Stromal cell of bone marrow (primary cell): ENCODE measurements at places on chromosomes 7 and 10.

GRCh38 chr7:13894377-13894776, 95.1 kb downstream of the ETV1 start:
- no peak for DNase-seq

DNA sequence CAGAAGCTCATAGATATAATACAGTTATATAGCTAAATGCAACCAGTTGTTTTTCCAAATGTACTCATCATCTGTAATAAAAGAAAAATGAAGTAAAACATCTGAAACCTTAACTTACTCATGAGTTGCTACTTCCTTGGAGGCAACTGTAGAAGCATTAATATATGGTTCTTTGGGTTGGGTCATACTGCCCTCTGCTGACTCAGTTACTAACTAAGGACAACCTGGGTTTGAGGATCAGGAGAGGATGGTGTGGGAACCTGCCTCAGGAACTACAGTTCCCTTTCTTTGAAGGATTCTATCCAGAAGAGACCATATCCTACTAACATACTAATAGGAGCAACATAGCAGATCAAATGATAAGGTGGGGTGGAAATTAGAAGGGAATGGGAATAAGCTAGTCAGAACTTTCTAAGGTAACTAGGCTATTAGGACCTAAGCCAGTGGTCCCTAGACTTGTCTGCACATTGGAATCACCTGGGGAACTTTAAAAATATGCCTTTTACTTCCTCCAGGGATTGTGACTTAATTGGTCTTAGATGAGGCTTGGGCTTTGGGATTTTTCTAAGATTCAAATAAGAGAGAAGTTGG, 20.7 kb downstream of the COX15 start:
- DNase-seq, result peak; percentile 59

- DNase-seq, result no peak
Measured at GRCh38 chr7:110650328-110650727, 440.6 kb upstream of the LRRN3 start.

- DNase-seq, result peak; percentile 67
Measured at GRCh38 chr10:22816298-22816653, 101.9 kb upstream of the PIP4K2A start.

- peak; percentile 49 for DNase-seq
Measured at GRCh38 chr7:36045326-36045725, 107.7 kb upstream of the EEPD1 start.

GRCh38 chr10:60798870-60799269, 20.6 kb downstream of the CDK1 start:
- DNase-seq, result no peak

GRCh38 chr7:152664636-152665035, 11.3 kb downstream of the XRCC2 start:
- DNase-seq, result no peak

- DNase-seq, result no peak
Measured at GRCh38 chr10:32160864-32161263, 104.6 kb upstream of the KIF5B start.

- no peak for DNase-seq
Measured at GRCh38 chr10:5349362-5349761, 15.4 kb upstream of the UCN3 start.

DNA sequence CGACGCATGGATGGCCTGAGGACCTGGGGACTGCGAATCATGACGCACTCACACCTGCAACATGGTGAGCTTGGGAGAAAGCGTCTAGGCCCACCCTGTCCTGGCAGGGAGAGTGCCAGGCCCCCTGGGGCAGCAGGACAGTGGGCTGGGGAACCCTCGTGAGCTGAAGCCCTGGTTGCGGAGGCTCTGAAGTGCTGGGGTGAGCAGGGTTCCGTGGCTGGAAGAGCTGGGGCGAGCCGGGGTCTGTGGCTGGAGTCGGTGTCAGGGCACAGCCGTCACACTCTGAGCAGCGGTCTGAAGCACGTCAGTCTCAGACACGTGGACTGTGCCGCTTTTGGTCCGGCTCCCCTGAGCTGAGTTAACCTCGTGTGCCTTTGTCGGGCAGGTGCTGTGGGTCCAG, 4.7 kb downstream of the SUN1 start:
- DNase-seq, result no peak

DNA sequence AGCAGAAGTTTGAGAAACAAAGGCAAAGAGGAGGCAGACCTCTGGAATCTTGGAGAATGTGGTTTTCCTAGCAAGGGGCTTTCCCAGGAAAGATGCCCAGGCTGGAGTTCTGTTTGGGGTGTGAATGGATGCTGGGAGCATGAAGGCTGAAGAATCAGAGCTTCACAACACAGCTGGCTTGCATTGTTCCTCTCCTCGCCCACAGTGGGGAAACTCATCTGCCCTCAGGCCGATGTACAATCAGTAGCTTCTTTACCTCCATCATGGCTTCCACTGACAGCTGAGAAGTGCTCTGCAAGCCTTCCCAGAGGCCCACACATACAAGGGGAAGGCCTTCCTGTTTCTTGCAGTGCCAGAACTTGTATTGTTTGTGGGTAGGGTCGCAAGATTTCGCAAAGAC, 90.8 kb upstream of the HECTD2 start:
- DNase-seq, result no peak

- no peak for DNase-seq
Measured at GRCh38 chr7:94580601-94581000, 71.0 kb downstream of the CASD1 start.

DNA sequence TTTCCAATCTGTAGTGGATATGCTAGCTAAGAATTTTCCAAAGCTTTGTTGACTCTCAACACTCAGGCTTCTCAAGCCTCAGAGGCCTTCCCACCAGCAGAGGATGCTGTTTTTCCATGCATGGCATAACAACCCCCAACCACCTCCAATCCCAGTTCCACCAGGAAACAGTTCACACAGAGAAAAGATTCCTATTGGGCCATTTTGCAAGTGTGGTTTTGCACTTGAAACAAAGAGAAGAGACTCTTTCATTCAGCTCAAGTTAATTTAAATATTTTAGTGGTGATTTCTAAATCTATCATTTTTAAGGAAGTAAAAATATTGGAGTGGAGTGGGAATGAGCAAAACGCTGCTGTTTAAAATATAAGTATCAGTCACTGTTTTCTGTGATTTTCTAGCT, 105.6 kb upstream of the COL1A2 start:
- DNase-seq, result peak; percentile 86
